ENCODE measurements at places on chromosomes 3 and 15.

DNA sequence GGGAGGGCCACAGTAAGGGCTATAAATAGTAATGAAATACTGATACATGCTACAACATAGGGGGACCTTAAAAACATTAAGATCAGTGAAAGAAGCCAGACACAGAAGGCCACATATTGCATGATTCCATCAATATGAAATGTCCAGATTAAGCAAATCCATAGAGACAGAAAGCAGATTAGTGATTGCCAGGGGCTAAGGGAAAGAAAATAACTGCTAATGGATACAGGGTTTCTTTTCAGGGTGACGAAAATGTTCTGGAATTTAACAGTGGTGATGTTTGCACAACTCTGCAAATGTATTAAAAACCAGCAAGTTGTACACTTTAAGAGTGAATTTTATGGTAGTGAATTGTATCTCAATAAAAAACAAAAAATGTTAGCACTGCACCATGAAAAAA is 37.0 kb downstream of the PIK3R4 start:
- DNase-seq = no peak

DNA sequence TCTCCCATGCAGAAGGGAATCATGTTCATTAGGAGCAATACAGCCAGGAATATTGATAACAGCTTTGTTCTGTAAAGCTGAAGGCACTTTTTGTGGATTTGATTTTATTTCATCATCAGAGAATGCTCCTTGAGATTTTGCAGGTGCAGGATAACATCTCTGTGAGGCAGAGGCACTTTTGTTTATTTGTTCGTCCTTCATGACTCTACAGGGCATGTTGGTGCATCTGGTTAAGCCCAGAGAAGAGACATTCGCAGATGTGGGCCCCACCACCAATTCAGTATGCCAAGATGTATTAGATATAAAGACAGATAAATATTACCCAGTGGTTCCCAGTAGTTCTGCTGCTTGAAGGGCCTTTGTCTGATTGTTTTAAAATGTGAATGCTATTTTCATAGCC is 368.1 kb upstream of the SEMA6D start:
- DNase-seq = no peak

- no peak for DNase-seq
Measured at GRCh38 chr3:14448756-14449727, 46.6 kb downstream of the SLC6A6 start.

DNA sequence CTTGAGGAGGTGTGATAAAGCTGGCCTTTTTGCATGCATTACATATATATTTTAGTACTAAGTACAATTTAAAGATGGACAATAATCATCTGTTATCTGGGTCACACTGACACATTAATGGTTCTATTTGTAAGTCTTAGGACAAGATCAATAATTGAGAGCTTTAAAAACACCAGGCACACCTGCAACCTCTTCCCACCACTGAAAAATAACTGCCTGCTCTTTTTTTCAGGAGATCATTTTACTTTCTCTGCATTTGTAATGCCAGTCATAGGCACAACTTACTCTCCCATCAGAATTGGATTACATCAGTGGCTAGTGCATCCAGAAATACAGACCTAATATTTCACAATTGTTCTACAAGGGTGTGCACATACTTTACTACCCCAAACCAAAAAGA is 149.8 kb downstream of the MECOM start:
- no peak for DNase-seq

- DNase-seq = peak; percentile 31
Measured at GRCh38 chr3:134601539-134602439, 49.0 kb downstream of the KY start.

- DNase-seq = no peak
Measured at GRCh38 chr3:149271669-149272068, 50.0 kb upstream of the CP start.

GRCh38 chr3:99958222-99958912 is 140.7 kb downstream of the CMSS1 start:
- DNase-seq = no peak

DNA sequence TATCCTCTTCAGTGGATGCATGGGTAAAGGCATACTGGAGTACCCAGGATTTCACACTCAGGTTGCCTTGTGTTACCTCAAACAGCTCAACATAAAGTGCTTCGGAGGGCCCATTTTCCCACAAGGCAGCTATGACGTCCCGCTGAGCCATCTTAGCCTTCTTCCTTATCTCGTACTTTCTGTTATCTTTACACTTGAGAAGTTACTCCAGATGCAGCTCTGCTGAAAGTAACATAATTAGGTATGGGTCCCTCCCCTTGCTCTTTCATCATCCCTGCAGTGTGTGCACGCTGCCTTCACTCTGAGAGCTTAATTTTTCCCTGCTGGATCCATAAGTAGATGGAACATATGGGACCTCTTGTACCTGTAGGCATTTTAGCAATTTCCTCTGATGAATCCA is 410.3 kb downstream of the AGBL1 start:
- no peak for DNase-seq

- no peak for DNase-seq
Measured at GRCh38 chr3:140399871-140400270, 278.0 kb upstream of the TRIM42 start.

- DNase-seq = no peak
Measured at GRCh38 chr3:69881051-69881450, 118.5 kb upstream of the SAMMSON start.

- DNase-seq = no peak
Measured at GRCh38 chr3:127103080-127103479, 89.9 kb upstream of the PRR23E start.

DNA sequence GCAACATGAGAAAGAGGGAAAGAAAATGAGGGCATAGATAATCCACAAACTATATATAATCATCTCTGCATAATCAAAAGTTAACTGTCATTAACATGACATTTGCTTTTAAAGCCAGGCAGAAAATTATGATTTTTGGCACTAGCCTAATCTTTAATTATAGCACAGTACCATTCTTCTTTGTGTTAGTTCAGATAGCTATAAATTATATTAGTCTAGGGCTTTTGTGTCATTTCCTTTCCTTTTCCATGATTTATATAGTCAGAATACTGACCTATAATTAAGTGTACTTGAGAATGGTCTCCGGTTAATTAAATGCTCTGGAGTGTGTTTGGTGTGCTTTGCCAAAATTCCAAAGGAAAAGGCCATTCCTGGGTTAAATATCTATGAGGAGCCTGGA is 441.9 kb upstream of the THRB start:
- DNase-seq = no peak

DNA sequence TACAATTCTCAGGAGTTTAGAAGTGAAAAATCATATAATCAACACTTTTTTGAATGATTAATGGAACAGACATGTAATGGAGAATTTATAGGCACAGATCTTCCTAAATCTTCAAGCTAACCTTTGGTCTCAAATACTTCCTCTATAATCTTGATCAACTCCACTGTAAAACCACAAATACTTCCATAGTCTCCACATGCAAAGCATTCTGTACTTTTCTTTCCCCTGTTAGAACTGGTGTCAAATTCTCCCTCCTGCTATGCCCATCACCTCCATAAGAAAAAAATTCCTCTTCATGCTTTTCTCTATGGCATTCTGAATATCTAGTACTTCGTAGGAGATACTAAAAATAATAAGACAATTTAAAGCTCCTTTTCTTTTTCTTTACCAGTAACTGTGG is 214.3 kb downstream of the ADAMTS9 start:
- no peak for DNase-seq

DNA sequence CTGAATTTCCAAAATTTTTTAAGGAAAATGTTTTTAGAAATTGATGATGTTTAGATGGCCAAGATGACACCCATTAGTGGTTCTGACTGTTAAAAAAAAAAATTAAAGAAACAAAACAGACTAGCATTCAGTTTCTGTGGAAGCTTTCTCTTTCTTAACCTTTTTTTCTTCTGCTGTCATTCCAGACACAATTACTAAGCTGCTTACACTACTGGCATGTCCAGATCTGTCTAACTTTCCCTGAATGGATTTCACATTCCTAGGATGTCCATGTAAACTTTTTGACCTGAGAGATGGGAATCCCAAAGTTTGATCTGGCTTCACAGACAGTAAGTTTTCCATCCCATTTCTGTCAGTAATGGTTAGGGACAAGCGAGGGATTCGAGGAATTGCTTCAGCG is 10.3 kb upstream of the MTMR10 start:
- no peak for DNase-seq

- no peak for DNase-seq
Measured at GRCh38 chr15:92112711-92113110, 259.2 kb downstream of the SLCO3A1 start.

All from NCI-H748 treated with DMSO at 0.1 percent for 48 hours (cell line).